ENCODE measurements at places on chromosomes 12 and 14.

GRCh38 chr12:12807970-12808702, 5.0 kb upstream of the DDX47 start:
- DNase-seq: no peak

DNA sequence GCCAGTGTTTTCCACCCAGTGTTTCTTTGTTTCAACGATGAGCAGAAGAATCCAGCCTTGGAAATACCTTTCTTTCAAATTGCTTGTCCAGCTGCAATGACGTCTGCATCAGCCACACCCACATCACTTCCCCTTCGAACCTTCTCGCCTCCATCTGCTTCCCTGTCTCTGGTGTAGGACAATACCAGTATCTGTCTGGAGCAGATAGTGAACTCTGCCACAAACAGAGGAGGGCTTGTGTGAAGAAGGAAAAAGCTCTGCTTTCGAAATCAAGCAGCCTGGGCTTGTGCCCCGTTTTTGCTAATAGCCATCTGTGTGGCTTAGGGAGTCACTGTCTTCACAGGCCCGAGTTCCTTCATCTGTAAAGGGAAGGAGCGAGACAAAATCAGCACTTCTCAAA, 415.4 kb downstream of the ZFP36L1 start:
- DNase-seq: no peak

GRCh38 chr12:51320695-51321320, 3.2 kb downstream of the BIN2 start:
- no peak for DNase-seq

GRCh38 chr14:47220096-47220495, 455.3 kb downstream of the MDGA2 start:
- DNase-seq: no peak

- no peak for DNase-seq
Observed at GRCh38 chr12:18141048-18141982, 51.3 kb upstream of the RERGL start.

DNA sequence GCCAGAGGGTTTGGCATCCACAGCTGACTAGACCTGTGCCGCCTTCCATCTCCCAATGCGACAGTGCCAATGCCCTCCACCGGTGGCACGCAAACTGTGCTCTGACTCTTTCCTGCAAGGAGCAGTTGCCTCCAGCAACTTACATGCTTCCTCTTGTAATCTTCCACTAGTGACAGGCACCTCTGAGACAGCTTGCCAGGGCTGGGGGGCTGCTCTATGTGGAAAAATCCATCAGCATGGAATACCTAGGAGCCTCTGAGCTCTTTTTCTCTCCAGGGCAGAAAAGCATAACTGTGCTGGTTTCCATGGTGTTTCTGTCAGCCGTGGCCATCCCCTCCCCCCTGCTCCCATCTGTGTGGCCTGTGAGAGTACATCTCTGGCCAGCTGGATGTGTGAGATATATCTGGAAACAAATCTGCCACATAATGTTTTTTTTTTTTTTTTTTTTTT, 110.6 kb downstream of the MYRFL start:
- peak; percentile 4 for DNase-seq

GRCh38 chr12:101302741-101303140, 22.8 kb downstream of the UTP20 start:
- DNase-seq: no peak

DNA sequence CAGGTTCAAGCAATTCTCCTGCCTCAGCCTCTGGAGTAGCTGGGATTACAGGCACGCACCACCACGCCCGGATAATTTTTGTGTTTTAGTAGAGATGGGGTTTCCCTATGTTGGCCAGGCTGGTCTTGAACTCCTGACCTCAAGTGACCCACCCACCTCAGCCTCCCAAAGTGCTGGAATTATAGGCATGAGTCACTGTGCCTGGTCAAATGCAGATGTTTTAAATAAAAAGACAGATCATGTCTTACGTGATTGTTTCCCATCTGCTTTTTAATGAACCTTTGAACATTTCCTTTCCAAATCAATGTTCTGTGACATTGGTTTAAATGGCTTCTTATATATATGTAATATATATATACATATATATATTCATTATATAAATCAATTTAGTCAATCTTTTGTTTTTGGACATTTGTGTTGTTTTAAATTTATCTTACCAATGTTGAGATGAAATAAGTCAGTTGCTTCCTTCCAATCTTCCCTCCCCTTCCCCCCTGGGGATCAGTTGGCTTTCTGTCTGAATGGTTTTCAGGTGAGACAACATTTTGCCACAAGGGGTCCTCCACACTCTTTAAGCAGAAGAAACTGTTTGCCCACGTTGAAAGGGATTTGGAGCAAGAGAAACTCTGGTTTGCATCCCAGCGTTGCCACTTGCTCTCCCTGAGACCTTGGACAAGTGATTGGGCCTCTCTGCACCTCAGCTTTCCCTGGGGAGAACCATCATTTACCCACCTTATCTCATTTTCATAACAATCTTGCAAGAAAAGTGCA, 47.6 kb upstream of the RBM19 start:
- no peak for DNase-seq

DNA sequence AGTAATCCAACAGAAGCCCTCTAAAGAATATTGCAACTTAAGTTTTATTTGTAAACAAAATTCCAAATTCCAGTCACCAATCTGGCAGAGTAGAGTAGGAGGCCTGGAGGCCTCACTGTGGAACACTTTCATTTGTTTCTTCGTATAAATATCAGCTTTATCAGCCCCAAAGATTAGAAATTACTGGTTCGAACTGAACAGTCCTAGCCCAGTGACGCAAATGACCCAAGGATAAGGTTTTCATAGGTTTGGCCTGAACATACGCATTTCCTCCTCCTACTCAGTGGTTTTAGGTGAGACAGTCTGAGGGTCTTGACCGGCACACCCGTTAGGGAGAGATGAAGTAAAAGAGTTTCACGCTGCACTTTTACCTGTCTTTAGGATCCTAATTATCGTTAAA, 1.7 kb downstream of the CDC42BPB start:
- DNase-seq: no peak

GRCh38 chr14:22871224-22872032, at the start of gene LRP10:
Gene LRP10, plus strand, starts transcription at chr14:22871740. Its CDS starts 564 bp downstream, at chr14:22872304.
- DNase-seq: peak; percentile 49

GRCh38 chr12:32266756-32267155, 132.6 kb upstream of the FGD4 start:
- DNase-seq: no peak

- DNase-seq: no peak
Observed at GRCh38 chr12:132281038-132281437, 48.4 kb downstream of the GALNT9 start.

DNA sequence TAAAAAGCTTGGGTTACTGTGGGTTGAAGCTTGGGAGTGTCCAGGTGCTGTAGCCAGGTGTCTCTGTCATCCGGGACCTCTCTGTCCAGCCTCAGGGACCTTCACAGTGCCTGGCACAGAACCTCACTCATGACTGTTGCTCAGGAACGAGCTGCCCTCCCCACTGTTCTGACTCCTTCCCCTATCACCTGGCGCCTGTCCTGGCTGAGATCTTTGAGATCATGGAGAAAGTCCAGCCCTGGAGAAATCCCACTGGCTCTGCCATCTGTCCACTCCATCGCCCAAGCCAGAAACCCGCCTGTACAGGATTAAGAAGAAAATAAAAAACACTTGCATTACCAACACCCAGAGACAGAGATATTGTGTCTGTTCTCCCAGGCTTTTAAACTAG, 53.5 kb downstream of the DGLUCY start:
- no peak for DNase-seq

DNA sequence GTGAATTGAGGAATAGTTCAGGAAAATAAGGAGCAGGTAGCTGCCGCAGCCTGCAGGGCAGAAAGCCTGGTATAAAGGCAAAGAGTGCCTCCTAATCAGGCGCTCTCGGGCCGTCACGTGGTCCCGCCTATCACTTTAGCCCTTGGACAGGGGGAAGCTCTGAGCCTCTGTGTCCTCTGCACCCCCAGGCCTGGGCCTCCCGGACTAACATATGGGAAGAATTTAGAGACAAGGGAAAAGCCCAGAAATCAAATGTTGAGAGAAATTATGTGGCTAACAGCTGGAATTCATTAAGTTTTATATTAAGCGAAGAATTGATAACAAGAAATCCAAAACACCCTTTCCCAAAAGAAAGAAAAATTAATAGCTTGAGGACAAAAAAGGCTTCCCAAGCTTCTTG, 417.7 kb downstream of the ATP23 start:
- no peak for DNase-seq

- DNase-seq: no peak
Observed at GRCh38 chr14:103367995-103368394, 17.2 kb upstream of the MARK3 start.

All from NCI-H524 treated with DMSO at 0.1 percent for 48 hours (cell line).